ENCODE measurements at places on chromosomes 12 and 14.
A peak's percentile ranks its signal among the peaks of the same experiment; 100 is the strongest.

GRCh38 chr14:52850451-52850909 lies 59.1 kb upstream of the GNPNAT1 start:
- no peak for DNase-seq

DNA sequence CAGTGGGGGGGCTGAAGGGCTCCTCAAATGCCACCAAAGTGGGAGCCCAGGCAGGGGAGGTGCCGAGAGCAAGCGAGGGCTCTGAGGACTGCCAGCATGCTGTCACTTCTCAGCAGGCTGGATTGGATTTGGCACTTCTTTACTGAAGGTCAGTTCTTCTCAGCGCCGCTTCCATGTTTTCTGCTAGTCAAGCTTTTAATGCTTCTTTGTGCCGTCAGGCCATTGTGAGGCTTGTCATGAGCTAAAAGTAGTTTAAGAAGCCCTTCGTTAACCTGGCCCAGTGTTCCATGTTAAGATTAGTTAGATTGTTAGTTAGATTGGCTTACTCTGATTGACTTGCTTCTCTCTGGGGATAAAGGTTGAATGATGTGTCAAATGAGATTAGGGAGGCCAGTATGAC lies 13.4 kb downstream of the GABARAPL1 start:
- no peak for DNase-seq

DNA sequence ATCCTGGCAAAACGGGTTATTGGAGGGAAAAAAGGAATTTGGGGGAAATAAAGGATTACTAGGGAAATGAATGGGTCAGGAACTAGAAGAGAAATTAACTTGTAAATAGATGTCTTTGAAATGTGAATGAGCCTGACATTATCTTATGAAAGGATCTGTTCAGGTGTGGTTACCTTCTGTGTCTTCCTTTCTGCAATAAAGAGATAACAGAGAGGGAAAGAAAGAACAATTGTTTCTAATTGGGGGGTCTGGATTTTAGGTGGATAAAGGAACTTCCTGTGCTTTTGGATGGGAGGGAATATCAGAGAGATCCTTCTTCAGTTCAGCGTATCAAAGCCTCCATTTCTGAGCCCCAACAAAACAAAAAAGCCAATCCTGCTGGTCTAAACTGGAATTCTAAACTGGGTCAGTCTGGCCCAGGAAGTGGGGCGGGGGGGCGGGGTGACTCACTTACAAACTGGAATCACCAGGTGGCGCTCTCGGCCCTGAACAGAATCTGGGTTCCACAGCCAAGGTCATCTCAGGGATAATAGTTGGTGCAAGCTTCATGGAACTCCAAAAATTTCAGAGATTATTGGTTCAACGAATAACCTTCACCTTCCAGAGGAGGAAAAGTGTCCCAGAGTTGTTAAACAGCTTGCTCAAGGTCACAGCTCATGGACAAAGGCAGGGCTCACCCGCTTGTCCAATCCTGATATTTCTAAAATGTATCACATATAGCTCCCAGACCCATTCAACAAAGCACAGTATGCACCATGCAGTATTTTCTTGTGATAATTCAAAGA lies 15.2 kb upstream of the PEBP1 start:
- peak; percentile 76 for DNase-seq

DNA sequence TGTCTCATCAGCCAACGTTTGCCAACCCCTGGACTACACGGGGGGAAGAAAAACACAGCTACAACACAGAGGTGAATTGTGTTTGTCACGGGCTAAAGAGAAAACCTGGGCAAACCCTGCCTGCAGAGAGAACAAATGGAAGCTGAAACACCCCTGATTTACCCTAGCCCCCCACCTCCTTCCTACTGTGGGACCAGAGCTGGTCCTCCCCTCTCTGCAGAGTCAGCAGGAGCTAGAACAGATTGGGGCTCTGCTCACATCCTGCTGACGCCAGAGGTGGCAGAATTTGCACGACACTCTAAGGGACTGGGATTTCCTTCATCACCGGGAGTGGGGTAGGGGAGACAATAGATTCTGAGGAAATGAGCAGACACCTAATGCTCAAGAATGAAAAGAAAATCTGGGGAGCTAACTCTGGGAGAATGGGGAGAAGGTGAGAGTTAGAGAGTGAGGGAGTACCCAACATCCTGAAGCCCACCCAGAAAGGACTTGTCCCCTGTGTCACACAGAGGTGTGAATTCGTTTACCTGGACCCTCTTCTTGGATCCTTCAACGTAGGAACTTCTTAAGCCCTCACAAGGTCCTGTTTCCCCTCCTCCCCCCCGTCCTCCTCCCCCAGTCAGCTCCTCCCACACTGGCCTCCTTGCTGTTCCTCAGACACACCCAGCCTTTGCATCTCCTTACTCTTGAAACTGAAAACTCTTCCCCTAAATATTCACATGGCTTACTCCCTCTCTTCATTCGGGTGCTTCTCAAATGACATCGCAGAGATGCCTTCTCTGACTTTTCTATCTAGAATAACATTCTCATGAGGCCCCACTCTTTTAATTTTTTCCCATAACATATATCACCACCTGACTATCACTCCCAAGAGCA lies 26.2 kb upstream of the CDKN3 start:
- no peak for DNase-seq

DNA sequence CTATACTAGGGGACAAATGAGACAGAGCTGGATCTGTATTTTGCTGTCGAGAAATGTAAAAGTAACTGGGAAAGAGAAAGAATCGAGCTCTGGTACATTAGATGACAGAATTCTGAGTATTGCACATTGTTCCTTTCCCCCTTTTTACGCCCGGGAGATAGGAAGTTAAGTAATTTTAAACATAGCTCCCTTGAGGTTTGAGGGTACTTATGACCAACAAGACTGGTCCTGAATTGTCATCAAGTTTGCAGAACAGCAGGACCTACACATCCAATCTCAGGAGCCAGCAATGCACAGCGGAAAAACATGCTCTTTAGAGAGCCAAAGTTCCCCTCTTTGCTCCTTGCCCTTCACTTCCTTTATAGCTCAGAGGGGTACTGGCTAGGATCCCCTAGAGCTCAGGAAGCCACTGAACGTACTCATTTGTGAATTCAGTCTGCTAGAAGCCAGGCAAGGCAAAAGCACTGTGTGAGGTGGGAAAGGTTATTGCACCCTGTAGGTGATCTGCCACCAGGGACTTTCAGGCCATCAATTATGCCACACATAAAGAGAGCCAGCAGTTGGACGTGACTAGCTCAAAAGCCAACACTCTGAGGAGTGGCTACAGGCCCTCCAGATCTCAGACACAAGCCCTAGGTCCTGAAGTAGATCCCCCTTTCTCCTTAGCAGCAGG lies 333.8 kb downstream of the KCNH5 start:
- DNase-seq = no peak

GRCh38 chr14:59481871-59482540 lies 2.2 kb downstream of the L3HYPDH start:
- DNase-seq = no peak

GRCh38 chr12:68042212-68042699 lies 53.0 kb downstream of the IFNG-AS1 start:
- peak; percentile 1 for DNase-seq

DNA sequence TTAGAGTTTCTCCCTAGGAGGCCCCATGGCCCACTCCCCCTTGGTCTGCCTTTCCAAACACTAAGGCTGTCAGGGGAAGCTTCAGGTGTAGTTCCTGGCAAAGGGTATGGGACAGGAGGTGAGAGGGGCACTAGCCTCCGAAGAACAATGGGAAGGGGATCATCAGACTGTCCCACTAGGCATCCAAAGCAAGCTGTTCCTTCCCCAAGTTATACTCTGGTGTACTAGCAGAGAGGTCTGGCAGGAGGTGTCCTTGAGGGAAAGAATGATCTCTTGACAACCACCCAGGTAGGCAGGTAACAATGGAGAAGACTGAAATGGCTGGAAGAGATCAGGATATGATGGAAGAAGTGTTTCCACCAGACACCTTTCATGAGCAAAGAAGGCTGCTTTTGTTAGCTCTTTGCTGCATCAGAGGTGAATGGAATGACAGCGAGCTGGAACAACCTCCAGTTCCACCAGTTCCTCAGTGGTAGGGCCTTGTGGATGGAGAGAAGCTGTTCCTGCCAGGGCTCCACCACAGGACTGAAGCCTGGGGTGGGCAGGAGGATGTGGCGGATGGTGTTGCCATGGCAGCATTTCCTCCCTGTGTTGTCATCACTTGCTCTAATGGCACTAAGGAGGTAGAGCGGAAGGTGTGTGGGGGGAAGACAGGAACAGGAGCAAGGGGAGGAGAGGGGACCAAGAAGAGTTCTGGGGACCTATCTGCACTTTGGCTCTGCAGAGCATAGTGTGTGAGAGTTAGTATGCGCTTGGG lies 2.3 kb upstream of the AGAP2 start:
- peak; percentile 95 for DNase-seq

Data from GM19239 (cell line).